M059J (cell line): ENCODE measurements at places on chromosomes 16 and 17.

- DNase-seq = peak; percentile 92
Measured at GRCh38 chr16:4474192-4474961, at the start of gene NMRAL1. Gene NMRAL1, minus strand, starts transcription at chr16:4474625. Its CDS starts 493 bp downstream, at chr16:4474132.

GRCh38 chr17:55421179-55421934 is at the start of gene MMD:
Gene MMD, minus strand, starts transcription at chr17:55421835. Its CDS starts 140 bp downstream, at chr17:55421695.
- DNase-seq = peak; percentile 33

- DNase-seq = no peak
Measured at GRCh38 chr16:81520151-81520470, 75.5 kb downstream of the CMIP start.

GRCh38 chr16:396605-397004 is 394 bp upstream of the NME4 start:
- peak; percentile 52 for DNase-seq

DNA sequence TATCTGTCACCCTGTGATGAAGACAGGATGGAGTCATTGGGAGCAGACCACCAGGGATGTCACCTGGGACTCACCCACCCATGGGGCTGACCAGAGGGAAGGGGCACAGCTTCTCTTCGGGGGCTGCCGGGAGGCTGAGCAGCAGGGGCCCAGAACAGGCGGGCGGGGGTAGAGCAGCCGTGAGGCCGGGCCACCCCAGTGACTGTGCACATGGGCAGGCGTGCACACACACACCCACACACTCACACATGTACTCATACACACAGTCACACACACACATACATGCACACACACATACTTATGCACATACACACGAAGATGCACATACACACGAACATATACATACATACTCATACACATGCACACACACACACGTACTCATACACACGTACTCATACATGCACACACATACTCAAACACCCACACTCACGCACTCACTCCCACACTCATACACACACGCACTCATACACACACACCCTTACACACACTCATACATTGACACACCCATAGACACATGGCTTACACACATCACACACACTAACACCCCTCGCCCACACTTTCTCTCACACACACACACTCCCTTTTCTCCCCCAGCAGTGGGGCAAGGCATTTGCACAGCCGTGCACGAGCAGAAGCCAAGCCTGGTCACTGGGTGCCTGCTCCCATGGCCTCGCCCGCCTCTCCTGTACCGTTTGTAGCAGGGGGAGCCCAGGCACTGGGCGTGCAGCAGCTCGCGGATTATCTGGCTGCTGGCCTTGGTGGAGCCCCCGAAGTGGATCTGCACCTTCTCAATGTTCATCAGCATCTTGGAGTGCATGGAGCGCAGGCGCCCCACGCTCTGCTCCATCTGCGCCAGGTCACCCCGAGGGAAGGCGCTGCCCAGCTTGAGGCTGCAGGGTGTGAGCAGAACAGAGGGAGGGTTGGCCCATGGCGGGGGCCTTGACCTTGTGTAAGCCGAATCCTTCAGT is 12.4 kb downstream of the UBALD2 start:
- no peak for DNase-seq

DNA sequence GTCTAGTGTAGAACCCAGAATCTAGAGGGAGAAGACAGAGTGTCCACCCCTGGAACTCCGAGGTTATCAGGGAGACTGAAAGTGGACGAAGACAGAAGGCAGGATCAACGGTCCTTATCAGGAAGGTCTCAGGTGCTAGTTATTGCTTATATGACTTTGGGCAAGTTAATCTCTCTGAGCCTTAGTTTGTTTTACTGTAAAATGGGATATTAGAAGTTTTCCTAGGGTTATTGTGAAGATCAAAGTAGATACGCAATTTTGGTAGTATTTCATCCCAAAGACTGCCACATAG is 1.2 kb downstream of the RNF167 start:
- no peak for DNase-seq

DNA sequence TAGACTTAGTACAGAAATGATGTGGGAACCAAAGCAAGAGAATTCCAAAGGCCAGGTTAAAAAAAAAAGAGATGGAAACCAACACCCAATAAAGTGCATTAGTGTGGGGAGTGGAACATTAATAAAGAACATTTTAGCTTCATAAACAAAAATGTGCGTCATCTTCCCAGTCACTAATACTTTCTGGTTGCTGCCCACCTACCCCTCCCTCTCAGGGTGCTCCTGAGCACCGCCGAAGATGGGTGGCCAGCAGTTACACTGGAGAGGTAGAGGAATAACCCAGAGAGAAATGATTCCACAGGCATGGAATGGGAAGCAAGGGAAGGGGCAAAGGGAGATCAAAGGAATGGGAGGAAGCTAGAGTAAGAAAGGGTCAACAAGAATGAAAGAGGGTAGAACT is 6.0 kb upstream of the CHD3 start:
- DNase-seq = no peak

GRCh38 chr16:27208081-27208680 is 4.9 kb downstream of the KDM8 start:
- DNase-seq = no peak

GRCh38 chr17:3968015-3968414 is 3.8 kb upstream of the ATP2A3 start:
- DNase-seq = no peak

DNA sequence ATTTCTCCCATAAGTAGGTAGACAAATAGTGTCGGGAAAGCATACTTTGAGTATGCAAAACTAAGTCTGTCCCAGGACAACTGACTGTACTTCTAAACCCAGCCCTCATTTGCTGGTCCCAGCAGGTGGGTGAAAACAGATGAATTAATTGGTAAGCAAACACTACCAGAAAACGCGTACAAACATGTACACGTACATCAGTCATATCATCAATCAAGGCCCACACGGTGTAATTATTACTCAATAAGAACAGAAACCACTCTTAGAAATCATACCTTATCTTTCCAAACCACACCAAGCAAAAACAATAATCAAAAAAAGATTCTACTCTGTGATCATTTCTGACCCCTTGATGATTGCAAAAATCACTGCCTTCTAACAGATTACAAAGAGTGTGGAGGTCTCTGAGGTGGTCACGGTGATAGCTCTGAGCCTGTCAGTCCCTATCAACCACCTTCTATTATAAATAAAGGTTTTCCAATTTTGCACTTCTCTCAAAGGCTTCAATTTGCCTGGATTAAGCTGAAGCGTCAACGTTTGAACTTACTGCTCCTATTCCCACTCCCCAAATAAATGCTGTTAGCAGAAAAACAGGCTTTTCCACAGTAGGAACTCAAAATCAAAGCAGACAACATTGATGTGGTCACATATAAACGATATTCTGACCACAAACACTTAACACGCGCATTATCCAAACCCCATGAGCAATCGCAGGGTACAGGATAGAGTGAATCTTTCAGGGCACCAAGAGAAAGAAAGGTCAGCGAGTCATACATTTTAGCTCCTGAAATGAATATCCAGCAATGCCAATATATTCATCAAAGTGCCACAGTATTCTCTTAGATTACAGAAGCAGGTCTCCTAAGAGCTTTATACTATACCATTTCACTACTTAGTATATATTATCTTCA is 211.9 kb downstream of the STX8 start:
- DNase-seq = peak; percentile 67
